ENCODE measurements at places on chromosomes 4 and X.

- no peak for DNase-seq
Observed at GRCh38 chr4:6788123-6788522, 5.6 kb downstream of the KIAA0232 start.

DNA sequence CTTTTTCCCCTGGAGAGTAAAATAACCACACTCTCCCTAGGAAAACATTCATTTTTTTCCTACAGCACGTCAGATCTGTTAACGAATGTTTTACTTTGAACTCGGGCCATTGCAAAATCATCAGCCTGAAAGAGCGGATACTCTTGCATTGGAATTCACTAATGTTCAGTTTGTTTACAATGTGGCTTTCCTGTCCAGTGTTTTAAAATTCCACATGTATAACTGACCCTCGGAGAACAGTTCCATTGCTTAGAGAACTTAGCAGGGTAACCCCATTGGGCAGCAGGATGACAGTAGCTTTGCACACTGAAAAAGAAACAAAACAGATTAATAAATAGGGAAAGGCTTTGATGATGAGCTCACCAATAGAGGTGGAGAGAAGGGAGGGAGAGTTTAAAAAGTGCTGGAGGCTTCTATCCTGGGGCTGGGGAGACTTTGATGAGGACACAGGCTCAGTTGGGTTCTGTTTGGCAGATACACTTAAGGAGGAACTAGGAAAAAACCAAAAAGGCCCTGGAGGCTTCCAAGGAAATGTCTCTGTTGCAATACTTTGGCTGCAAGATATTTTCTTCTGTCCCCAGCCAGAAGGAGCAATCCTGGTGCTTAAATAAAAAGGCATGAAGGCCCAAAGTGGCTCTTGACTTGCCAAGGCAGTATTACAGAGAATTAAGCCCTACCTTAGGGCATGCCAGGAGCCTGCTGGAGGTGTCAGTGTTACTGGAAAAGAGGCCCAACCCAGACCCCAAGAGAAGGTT is 143.1 kb downstream of the ARSF start:
- peak; percentile 80 for DNase-seq

DNA sequence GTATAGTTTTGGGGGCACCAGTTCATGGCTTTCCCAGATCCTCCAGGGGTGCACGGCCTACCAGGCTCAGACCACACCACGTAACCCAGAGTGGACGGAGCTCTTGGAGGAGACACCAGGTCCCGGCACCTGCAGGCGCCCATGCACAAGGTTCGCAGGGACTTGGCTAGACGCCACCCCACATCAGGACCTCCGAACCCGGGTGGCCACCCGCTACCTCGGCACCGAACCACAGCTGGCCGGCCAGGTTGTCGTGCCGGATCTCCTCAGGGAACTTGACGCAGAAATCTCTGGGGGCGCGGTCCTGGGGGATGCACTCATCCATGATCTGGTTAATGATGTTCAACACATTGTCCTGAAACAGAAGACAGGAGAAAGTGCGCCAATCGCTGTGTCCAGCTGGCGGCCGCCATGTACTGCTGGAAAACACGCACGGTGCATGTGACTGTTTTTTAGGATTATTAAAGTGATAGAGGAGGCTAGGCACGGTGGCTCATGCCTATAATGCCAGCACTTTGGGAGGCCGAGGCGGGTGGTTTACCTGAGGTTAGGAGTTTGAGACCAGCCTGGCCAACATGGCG is 77.1 kb downstream of the ZFYVE28 start:
- DNase-seq: no peak

GRCh38 chr4:7411896-7412553 is 22.7 kb downstream of the PSAPL1 start:
- DNase-seq: no peak

DNA sequence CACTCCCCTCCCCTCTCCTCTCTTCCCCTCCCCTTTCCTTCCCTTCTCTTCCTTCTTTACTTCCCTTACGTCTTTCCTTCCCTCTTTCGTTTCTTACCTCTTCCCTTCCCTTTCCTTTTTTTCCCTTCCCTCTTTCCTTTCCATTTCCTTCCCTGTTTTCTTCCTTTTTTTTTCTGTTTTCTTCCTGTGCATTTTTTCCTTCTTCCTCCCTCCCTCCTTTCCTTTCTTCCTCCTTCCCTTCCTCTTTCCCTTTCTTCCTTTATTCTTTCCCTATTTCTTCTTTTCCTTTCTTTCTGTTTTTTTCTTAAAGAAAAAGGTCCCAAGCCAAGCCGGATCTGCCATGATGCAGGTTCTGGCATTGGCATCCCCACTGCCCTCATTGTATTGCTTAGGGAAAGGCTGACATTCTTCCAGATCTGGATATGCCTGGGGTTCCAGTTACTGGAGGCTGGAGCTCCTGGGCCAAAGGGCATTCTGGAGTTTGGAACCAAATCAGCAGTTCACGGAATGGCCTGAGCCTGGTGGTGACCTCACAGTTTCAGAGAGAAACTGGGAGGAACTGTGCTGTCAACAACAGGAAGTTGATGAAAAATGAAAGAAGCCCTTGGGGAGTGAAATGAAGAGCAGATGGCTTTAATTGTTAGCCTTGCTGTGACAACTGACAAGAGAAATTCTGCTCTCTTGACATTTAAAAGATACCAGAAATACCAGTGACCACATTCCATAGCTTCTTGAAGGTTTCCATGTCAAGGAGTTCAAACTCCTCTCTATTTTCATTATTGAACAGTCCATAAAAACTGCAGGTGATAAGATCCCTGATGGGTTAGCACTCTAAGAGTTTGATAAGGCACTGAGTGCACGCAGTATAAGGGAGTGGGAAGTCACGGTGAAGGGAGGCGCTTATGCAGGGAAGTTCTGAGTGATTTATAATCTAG is 622.1 kb downstream of the SPRY1 start:
- peak; percentile 26 for DNase-seq

GRCh38 chr4:5827108-5828004 is 65.5 kb downstream of the CRMP1 start:
- no peak for DNase-seq

- no peak for DNase-seq
Observed at GRCh38 chr4:140875746-140876452, 119.7 kb upstream of the TBC1D9 start.

GRCh38 chr4:71765350-71765749 is 18.5 kb downstream of the GC start:
- DNase-seq: peak; percentile 92

GRCh38 chr4:121485190-121485804 is 104.5 kb upstream of the QRFPR start:
- DNase-seq: no peak

DNA sequence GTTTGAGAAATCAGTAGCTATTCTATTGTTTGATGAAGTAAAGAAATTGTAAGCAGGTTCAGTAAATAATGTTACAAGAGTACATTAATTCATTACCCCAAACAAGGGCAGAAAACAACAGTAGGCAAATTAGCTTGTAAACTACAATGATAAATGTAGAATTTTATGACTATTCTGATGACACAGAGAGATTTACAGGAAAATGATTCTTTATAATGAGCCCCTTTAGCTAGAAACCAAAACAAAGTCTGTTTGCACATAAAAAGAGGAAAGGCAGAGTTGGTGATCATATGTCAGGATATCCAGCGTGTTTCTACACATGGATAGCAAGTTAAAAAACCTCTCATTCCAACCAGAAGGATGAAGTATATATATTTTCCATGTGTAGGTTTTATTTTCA is 204.8 kb downstream of the CFAP299 start:
- no peak for DNase-seq

GRCh38 chr4:7324651-7325121 is 110.0 kb downstream of the PSAPL1 start:
- DNase-seq: no peak

- no peak for DNase-seq
Observed at GRCh38 chr4:113113151-113113550, 63.7 kb downstream of the ANK2 start.

DNA sequence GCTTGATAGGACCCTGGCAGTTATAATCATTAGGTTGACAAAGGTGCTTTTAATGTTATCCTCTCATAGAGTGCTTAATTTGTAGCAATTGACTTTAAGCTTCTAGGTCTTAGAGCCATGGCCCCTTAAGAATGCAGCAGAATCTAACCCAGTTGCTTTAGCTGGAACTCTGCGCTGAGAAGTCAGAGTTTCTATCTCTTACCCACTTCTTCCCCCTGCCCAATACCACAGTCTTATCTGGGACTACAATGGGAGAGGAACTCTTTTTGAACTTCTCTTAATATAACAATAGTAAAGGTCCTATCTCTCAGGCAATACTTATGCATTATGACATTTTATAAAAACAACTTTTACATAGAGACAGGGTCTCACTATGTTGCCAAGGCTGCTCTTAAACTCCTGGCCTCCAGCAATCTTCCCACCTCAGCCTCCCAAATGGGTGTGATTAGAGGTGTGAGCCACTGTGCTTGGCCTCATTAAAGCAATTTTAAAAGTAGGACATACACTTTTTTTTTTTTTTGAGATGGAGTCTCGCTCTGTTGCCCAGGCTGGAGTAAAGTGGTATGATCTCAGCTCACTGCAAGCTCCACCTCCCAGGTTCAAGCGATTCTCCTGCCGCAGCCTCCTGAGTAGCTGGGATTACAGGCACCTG is 1.8 kb downstream of the TLR10 start:
- no peak for DNase-seq

- no peak for DNase-seq
Observed at GRCh38 chrX:132489578-132490419, 961 bp upstream of the MBNL3 start.

GRCh38 chr4:156799121-156799589 is 172.4 kb downstream of the PDGFC start:
- peak; percentile 45 for DNase-seq

GRCh38 chrX:54066841-54067240 is 22.6 kb upstream of the PHF8 start:
- peak; percentile 62 for DNase-seq

GRCh38 chrX:135951291-135951690 is 22.5 kb downstream of the MMGT1 start:
- no peak for DNase-seq

DNA sequence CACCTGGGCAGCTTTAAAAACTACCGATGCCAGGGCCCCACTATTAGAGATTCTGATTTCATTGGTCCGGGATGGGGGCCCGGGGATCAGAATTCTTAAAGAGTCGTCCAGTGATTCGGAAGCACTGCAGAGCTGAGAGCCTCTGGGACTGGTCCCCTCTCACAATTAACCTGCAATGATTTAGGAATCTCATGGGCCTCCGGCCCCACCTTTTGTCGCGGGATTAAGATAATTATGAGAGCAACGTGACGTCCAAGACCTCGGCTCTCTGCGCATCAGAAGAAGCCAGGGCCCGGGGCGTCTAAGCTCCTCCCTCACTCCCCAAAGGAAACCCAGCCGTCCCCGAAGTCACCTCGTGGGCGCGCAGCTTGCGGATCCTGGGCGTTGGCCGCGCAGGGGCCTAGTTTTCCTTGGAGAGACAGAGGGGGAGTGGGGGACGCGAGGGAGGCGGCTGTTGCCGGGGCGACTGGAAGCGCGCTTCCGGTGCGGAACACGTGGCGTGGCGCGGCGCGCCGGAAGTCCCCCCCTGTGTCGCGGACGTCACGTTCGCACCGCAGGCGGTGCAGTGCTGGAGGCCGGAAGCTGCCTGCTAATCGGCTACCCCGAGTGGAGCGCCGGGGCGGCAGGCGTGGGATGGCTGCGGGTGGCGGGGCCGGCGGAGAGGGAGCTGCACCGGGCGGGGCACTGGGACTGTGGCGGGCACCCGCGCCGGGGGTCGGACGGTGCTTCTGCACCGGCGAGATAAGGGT is at the start of gene GEMIN8:
Gene GEMIN8, minus strand, starts transcription at position 468 of the 749 bp plus-strand sequence. CDS start 8,414 bp downstream, outside the sequence.
- peak; percentile 66 for DNase-seq

DNA sequence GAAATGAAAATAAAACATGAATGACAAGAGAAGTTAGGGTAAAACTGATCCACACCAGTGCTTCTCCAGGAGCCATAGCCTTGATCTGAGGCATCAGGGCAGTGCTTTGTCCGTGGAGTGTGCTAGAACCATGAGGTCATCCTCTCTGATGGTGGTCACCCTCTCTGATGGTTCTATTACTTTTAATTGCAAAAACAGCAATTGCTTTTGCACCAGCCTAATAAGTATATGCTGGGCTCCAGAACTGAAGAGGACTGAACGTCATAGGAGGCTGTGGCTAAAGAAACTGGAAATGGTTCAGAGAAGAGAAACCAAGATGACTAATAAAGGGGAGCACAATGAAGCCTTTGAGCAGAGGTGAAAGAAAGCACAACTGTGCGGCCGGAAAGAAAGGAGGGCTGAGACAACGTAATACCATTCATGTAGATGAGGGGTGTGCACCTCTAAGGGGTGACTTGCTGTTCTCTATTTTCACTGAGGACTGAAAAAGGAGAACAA is 17.0 kb upstream of the TMEM154 start:
- DNase-seq: peak; percentile 40

GRCh38 chr4:177267911-177268310 is 41.8 kb upstream of the NEIL3 start:
- DNase-seq: no peak
